ENCODE measurements at places on chromosomes 16 and 17.

GRCh38 chr17:75814900-75815373, 29.3 kb downstream of the UNC13D start:
- no peak for DNase-seq

DNA sequence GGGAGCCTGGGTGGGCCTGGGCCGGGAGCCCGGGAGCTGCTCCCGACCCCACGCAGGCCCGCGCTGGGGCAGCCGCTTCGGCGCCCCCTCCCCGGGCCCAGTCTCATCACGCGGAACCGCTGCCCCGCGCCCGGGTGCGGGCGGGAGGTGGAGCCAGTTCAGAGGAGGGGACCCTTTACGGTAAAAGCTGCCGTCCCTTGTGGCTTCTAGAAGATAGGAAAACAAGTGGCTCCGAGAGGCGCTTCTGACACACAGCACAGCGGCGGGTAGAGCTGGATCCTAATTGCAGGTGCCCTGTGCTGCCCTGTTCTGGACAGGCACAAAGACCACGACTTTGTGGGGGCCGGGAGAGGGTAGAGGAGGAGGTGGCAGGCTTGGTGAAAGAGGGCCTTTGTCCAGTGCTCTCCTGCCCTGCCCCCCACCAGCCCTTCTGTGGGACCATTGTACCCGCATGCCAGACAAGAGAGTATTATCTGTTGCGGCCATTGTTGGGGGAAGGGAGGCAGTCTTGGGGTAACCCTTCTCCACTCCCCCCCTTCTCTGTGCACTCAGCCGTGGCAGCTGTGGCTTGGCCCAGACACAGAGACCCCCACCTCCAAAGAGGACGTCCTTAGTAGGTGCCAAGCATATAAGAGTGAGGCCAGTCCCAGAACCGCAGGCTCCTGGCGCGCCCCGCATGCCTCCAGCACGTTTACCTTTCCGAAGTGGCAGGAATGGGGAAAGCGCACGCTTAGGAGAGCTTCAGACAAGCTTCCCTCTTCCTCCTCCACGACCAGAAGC, 736 bp downstream of the CNP start:
- no peak for DNase-seq

GRCh38 chr17:48139944-48140343, 32.4 kb downstream of the SNX11 start:
- DNase-seq, result no peak

- no peak for DNase-seq
Observed at GRCh38 chr17:44307387-44308186, 814 bp upstream of the RUNDC3A start.

DNA sequence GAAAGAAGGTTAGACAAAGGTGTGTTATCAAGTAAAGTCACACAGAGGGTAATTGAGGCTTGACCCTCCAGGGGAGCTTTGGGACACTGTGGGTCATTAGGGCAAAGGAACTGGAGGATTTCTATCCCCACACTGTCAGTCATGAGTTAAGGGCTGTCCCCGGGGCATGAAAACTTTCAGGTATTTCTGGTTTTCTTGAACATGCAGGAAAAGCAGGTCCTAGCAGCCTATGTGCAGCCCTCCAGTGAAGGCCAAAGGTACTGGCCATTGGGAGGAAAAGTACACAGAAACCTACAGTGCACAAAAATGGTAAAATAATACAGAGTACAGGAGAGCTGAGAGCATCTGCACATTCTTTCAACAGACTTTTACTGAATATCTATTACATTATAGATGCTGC, 44.4 kb upstream of the SCNN1B start:
- DNase-seq, result no peak

- DNase-seq, result peak; percentile 61
Observed at GRCh38 chr17:50297407-50297865, 23.2 kb downstream of the TMEM92 start.

GRCh38 chr17:510226-510917, 157.8 kb upstream of the RPH3AL start:
- no peak for DNase-seq

DNA sequence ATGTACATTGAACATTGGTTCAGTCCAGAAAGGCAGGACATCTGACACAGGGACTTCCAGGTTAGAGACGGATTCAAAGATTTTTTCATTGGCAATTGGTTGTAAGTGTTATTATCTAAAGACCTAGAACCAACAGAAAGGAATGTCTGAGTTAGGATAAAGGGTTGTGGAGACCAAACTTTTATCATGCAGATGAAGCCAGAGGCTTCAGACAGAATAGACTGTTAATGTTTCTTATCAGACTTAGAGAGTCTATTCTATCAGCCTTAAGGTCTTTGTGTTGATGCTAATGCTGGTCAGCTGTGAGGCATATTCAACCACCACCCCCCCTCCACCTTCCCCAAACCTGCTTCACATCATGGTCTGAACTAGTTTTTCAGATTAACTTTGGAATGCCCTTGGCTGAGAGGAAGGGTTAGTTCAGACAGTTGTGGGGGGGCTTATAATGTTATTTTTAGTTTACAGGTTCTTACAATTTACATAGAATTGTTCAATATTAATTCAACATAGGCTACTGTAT, 2.1 kb upstream of the ITGB3 start:
- no peak for DNase-seq

GRCh38 chr16:31397096-31397660, 4.0 kb downstream of the ITGAD start:
- no peak for DNase-seq

DNA sequence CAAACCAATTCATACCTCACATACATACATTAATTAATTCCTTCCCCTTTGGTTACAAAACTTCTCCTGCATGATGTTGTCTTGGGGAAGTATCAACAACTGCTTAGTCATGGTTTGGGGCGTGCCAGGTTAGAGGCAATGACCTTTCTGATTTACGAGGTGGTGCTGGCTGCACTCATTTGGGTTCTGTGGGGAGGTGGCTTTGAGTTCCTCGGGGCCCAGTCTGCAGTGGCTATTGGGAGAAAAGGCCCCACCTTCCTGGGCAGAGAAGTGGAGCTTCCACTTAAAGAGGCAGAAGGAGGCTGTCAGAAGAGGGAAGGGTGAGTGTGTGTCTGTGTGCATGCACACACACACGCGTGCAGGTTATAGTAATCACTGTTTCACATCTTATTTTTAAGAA, 10.2 kb upstream of the ETV4 start:
- no peak for DNase-seq

DNA sequence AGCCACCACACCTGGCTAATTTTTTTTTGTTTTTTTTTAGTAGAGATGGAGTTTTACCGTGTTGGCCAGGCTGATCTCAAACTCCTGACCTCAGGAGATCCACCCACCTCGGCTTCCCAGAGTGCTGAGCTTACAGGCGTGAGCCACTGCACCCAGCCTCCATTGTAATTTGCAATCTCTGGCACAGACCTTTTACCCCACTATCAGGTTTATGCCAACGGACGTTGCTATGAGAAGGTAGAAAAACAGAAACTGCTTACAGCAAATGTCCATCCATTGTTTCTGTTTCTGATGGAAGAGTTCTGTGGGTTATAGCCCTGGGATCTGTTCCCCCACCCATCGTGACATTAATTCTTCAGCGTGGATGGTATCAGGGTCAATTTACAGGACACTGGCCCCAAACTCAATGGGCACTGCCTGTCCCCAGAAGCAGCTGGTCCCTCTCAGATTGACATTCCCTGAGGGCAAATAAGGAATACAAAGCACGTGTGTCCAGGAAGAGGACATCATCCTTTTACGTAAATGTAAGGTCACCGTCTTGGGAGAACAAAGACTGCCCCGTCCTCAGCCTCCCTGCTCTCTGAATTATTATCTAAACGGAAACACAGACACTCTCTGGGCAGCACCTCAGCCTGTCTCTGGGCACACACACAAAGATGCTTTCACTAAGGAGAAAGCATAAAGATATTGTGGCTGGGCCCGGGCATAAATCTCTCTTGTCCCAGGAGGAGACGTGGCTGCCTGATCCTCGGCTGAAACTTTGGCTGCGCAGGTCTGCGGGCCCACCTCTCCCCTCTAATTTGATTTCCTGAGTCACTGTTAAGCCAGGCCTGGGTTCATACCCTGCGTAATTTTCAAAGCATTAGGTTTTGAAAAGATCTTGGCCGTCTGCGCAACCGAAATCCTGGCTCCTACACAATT, 5.2 kb downstream of the KCNG4 start:
- no peak for DNase-seq

DNA sequence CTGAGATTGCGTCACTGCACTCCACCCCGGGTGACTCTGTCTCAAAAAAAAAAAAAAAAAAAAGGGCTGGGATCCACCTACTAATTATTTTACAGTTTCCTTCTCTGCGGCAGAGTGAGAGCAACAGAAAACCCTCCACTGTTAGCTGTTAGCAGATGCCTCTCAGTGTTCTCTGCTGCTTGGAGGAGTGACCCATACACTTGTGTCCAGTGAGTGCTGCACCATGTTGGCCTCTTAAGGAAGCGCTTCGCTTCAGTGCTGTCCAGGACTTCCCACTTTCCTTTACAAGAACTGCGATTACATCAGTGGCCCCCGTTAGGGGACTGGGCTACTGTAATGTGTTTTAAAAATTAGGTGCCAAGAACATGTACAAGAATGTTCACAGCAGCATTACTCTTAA, 18.4 kb upstream of the CLEC18B start:
- no peak for DNase-seq

- DNase-seq, result peak; percentile 36
Observed at GRCh38 chr17:2796164-2797125, at the start of gene RAP1GAP2. RAP1GAP2 (plus strand) TSS chr17:2796438; CDS start chr17:2796528, 90 bp downstream.

- DNase-seq, result no peak
Observed at GRCh38 chr16:1809281-1809801, 15.8 kb upstream of the IGFALS start.

GRCh38 chr17:78031435-78031834, 72.9 kb downstream of the TNRC6C start:
- DNase-seq, result no peak

- no peak for DNase-seq
Observed at GRCh38 chr17:29084541-29085146, 41.7 kb downstream of the PIPOX start.

GRCh38 chr17:27746881-27747280, 53.4 kb downstream of the NOS2 start:
- DNase-seq, result no peak

DNA sequence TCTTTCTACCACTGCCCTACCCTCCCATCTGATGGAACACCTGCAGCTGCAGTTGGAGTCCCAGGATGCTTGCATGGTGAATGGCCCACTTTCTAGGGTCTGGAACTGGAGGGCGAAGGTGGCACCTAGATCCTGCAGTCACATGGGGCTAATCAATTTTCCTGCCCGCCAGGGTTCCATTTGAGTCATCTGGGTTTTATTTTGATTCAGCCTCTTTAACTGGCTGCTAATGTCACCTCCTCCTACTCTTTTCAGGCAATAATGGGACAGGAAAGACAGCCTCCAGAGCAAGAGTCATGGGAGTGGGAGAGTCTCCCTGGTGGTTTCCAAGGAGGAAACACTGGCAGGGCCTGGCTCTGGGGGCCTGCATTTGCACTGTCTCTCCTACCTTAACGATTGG, 3.8 kb upstream of the TBKBP1 start:
- no peak for DNase-seq

GRCh38 chr16:30369091-30369937, 980 bp downstream of the TBC1D10B start:
- peak; percentile 38 for DNase-seq

- DNase-seq, result no peak
Observed at GRCh38 chr17:1735418-1735817, 7.3 kb upstream of the SERPINF2 start.

GRCh38 chr17:79811868-79812352, 15.0 kb upstream of the CBX8 start:
- DNase-seq, result no peak

DNA sequence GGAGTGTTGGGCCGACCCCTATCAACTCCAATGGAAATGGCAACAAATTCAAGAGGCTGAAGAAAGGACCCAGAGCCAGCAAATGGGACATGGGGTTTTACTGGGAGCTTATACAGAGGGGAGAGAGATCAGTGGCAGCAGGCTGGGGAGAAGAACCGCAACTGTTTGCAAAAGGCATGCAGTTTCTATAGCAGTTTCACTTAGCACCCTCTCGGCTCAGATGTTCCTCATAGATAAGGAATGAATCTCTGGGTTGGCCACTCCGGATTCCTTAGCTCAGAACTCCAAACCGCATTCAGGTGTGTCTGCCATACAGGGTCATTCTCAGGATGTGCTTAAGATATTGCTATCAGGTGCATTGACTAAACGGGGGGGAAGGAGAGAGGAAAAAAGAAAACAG, 71.1 kb upstream of the RPL38 start:
- DNase-seq, result no peak

GRCh38 chr17:43534909-43535308, 11.2 kb downstream of the ETV4 start:
- DNase-seq, result no peak

DNA sequence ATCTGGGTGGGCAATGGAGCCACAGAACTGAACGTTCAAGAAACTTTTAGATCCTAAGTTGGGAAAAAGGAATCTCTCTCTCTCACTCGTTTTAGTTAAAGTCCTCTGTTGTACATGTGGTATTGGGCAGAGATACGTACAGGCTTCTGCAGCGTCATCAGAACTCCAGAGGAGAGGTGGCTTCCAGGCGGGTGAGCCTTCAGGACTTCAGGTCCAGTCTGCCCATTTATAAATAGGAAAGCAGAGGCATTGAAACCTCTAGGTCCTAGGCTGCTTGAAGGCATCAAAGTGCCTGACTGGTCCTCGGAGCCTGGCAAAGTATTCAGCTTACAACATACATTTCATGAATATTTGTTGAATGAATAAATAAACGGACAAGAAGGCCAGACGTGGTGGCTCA, 8.1 kb upstream of the TNFRSF13B start:
- DNase-seq, result no peak

- no peak for DNase-seq
Observed at GRCh38 chr17:81740395-81740961, 28.4 kb downstream of the SLC25A10 start.

DNA sequence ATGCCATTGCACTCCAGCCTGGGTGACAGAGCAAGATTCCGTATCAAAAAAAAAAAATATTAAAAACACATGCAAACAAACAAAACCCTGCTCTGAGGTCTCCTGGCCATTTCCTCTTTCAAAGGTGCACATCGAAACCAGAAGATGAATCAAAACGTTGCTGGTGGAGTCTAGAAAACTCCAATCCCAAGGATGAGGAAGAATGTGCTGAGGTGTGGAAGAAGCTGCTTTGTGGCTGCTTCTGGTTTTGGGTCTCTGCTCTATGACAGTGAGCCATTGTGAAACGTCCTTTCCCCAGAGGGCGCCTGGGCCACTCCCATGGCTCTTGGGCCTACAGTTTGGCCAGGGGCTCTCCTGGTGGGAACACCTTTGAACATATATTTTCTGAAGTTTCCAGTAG, 112.6 kb downstream of the IRF8 start:
- no peak for DNase-seq

DNA sequence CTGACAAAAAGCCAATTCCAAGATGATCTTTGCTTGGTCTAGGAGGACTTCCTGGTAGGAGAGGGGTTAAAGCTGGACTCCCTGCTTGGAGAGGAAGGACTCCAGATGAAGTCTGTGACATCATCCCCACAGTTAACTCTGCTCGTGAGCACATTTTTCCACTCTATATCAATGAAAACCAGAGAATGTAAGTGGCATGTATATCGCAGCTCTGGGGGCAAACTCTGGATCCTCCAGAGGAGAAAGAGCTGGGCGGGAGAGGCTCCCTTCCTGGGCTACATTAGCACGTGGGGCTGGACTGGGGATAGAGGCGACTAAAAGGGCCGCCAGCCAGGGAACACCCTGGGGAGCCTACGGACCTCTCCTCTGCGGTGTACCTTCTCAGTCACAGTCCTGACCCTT, 34.1 kb downstream of the HIC1 start:
- no peak for DNase-seq

- DNase-seq, result no peak
Observed at GRCh38 chr16:88298833-88299745, 83.7 kb upstream of the ZNF469 start.

GRCh38 chr16:28288114-28288513, 4.2 kb upstream of the SBK1 start:
- no peak for DNase-seq

Measured in NK-92 treated with Interleukin-12 subunit alpha and Interleukin-12 subunit beta, amount 100 ng/mL, for 24 hours (cell line).